Osteoblast (primary cell): ENCODE measurements at places on chromosomes 7 and 10.

GRCh38 chr10:43700306-43700705 lies 51.6 kb upstream of the ZNF32 start:
- DNase-seq, result peak; percentile 88

GRCh38 chr7:82816272-82816671 lies 346.4 kb downstream of the PCLO start:
- DNase-seq, result no peak

DNA sequence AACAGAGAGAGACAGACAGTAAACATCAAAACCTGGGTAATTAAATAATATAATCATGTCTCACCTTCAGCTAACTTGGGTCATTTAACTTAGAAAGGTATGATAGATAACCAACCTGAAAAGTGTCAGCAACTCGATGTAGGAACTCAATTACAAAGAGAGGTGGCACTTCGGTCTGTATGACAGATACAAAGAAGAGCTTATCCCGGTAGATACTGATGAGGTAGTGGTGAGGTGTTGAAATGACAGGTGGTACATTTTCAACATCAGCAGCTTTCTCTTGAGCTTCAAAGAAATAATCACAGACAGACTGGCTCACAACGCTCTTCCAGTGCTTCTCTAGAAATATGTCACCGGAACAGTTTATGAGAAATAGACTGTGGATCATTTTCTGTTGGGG lies 12.6 kb downstream of the AP3M1 start:
- DNase-seq, result no peak

GRCh38 chr7:8441106-8441965 lies 7.9 kb downstream of the NXPH1 start:
- no peak for DNase-seq

GRCh38 chr10:117539903-117540639 lies 2.5 kb upstream of the EMX2 start:
- DNase-seq, result peak; percentile 66

- DNase-seq, result peak; percentile 53
These were observed at the start of gene GDF2 for GRCh38 chr10:47322300-47323061. Gene GDF2, plus strand, starts transcription at chr10:47322454. Its CDS starts 215 bp downstream, at chr10:47322669.

GRCh38 chr7:123190109-123190831 lies 9.5 kb downstream of the SLC13A1 start:
- no peak for DNase-seq

DNA sequence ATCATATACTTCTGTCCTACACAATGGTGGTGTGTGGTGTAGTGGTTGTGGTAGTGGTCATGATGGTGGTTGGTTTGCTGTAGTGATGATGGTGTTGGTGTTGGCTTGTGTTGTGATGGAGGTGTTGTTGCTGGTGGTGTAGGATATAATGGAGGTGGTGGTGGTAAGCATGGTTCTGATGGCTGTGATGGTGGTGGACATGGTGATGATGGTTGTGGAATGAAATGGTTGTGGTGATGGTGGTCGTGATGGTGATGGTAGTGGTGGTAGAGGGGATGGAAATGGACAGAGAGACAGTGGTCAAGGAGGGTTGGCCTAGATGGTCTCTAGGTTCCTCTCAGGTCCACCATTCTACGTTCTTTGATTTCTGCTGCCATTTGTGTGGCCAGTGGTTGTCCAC lies 44.7 kb downstream of the FAM241B start:
- no peak for DNase-seq

GRCh38 chr7:127751490-127752448 lies 99.8 kb downstream of the SND1 start:
- no peak for DNase-seq

GRCh38 chr7:24968165-24968564 lies 11.8 kb downstream of the OSBPL3 start:
- DNase-seq, result no peak

- peak; percentile 73 for DNase-seq
These were observed 60.9 kb upstream of the GNA12 start for GRCh38 chr7:2905027-2905426.

DNA sequence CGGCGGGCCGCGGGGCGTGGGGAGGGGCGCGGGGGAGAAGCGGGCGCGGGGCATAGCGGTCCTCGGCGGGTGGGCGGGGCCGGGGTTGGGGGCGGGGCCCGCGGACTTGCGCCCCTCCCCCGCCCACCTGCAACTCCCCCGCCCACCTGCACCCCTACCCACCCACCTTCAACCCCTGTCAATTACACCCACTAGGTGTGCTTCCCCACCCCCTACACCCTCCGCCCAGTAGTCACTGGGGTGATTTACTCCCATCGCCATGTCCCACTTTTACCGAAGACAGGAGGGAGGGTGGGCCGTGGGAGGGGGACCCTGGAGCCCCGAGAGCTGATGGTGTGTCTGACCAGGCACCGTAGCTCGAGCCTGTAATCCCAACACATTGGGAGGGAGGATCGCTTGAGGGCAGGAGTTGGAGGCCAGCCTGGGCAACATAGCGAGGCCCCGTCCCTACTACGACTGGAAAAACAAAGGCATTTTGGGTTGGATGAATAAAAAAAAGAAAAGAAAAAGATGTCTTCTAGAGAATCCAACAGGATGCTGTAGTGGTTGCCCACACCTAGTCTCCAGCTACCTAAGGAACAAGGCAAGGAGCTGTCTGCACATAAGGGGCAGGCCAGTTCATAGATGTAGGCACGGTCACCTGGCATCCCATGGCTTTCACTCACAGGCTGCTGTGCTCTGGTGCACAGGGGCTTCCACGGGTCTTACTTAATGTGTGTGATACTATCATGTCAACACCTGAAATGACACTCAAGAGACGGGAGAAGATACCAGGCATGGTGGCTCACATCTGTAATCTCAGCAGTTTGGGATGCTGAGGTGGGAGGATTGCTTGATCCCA lies 761 bp downstream of the KCTD7 start:
- DNase-seq, result no peak

DNA sequence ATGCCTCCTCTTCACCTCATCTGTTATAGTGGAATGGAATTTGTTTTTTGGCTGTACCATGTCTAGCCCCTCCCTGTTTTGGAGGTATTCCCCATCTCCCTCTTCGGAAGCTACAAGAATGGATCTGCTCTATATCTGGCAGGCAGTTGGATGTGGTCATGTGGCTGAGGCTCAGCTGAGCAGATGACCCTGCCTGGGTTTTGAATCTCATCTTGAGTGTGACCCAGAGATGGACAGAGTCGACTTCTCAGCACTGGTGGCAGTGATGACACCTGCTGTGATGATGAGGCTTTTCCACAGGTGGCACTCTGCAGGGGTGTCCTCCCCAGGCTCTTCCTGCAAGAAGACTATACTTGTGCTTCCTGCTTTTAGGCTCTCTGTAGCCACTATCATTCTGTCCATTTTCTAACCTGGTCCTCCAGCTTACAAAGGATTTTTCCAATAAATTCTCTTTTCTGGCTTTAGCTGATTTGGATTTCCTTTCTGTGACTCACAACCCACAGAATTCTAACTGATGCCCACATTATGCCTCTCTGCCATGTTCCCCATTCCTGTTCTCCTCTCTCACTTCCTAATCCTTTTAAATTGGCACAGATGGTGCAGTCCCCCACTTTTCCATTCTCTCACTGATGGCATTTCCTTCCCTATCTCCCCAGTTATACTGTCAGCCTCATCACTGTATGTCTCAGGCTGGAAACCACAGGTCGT lies 7.5 kb upstream of the ARHGAP22 start:
- peak; percentile 87 for DNase-seq

DNA sequence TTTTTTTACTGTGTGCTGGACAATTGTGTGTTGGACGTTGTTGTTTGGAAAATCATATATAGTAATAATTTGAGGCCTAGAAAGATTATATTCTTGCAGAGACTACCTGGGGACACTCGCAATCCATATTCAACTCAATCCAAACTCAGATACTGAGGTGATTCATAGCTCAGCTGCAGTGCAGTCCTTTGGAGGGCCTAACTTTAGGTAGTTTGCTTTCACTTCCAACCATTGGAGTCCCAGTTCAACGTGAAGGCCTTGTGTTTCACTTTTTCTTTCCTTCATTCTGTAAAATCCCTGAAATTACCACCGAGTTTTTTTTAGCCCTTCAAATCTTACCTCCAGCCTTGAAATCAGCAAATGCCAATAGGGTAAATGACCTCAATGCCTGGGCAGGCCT lies 32.3 kb downstream of the ATRNL1 start:
- DNase-seq, result no peak

DNA sequence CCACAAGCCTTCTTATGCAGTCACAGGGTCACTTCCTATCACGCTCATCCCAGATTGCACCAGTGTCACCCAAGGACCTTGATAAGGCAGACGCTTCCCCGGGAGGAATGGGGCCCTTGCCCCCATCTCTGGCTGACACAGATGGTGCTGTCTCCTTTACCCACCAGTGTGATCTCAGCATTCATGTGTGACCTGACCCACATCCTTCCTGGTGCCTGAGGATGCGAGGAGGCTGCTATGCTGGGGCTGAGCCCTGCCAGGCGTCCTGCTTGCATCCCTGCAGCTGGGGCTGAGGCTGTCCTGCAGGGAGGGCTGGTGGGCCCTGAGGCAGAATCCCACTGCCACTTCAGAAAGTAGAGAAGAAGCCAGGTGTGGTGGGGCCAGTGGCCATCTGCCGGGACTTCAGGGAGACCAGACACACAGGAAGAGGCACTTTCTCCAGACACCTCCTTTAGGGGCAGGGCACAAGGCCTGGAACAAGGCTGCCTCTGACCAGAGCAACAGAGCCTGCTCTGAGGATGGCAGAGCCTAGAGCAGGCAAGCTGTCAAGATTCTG lies 35.3 kb downstream of the RASGEF1A start:
- no peak for DNase-seq

DNA sequence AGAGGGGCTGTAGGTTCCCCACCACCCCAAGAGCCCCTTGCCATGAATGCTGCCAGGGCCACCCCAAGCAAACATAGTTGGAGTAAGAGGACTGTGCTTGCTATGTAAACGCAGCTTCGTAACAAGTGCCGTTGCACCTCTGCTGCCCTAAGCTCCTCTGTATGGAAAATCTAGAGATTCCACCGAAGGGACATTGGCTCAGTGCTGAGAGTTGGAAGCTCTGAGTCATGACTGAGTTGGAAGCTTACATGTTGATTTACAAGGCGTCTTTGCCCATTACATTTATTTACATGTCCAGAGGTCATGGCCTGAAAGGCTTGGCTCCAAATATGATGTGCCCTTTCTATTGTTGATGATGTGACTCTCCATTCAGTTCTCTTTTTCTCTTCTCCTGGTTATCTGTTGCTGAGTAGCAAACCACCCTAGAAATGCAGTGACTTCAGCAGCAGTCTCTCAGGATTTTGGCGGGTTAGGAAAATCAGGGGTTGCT lies 233.1 kb upstream of the TCF7L2 start:
- no peak for DNase-seq

DNA sequence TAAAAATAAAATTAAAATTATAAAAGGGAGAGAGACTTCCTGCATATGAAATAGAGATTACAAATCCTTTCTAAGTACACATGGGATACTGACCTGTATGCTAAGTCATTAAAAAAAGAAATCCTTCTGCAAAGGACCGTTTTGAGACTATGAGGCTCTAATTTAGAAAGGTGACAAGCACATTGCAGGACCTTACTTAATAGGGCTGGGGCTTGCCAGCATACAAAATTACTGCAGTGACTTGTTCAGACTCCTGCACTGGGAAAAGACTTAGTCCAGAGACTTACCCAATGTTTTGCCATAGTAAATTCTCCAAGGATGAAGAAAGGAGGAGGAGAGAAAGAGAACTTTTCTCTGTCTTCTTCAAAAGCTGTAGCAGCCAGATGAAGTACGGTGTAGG lies 193.6 kb downstream of the KCNMA1 start:
- DNase-seq, result no peak
